ENCODE measurements at places on chromosomes 12 and 14.

- no peak for DNase-seq
These were observed 105.4 kb downstream of the PAPLN start for GRCh38 chr14:73342670-73343069.

DNA sequence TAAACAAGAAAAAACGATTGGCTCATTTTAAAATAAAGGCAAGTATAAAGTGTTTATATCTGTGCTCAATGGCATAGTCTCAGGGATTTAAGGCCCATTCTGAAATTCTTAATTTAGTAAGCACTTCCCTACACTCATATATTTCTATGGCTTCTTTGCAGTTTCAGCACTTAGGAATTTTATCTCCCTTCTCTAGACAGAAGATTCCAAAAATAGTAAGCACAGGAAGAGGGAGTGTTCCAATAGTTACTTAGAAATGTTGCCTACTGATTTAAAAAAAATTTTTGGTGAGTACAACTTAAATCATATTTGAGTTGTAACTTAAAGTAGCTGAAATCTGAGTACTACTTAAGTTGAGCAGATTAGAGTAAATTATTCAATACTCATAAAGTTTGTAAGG lies 19.8 kb downstream of the INSM2 start:
- DNase-seq: no peak

- no peak for DNase-seq
These were observed 13.5 kb downstream of the SINHCAF start for GRCh38 chr12:31312431-31312830.

DNA sequence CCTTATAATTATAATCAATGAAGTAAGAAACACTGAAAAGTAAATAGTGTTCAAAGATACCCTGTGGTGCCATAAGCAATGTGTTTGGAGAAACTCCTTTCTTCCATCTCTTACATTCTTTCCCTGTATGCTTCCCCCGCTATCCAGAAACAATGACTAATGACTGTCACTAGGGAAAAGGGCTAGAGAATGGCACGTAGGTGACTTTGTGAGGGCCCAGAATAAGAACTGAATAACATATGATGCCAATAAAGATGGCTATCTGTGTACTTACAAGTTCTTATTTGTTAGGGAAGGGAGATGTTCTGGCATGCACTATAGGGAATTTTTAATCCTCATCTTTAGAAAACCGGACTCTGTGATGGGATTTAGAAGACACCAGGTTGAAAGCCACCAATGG lies 4.7 kb upstream of the KRT7 start:
- DNase-seq: no peak

DNA sequence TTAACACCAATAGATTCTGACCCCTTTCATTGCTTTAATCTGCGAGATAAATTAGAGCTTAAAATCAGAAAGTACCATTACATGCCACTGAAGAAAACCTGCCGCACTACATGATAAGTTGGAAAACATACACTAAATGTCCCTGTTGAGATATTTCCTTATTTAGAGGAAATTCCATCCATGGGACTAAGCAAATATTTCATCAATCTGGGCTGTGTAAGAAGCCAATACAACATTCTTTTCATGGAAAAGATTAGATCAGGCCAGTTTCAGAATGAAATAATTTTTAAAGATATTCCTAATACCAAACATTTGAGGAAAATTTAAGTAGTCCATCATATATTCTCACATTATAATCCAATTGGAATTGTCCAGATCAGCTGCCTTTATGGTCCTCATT lies 112.8 kb downstream of the LLPH start:
- no peak for DNase-seq

DNA sequence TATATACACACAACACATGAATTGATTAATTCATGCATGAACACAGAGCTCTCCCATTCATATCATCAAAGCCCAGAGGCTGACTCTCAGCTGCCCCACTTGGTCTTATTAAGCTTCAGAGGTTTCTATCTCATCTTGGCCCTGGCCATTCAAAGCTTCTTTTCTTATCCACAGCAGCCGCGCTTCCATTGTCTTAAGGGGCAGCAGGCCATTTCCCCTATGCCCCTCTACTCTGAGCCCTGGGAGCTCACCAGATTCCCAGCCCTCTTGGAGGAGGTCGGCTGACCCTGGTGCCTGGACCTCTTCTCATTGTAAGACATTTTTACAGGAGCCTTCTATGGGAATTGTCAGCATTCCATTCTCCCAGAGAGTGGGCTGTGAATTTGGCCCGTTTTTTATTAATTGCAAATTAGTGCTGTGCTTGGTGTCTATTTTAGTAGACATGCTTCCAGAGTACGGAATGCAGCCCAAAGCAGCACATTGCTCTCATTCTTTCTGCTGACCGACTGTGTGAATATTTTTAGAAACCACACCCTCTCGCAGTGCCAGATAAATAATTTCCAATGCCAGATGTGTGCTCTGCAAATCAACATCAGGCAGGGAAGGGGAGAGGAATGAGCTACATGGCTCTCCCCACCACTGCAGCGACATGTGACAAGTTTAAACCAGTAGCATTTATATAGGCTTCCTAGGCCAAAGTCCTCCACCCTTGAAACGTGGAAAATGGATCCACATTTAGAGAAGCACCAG lies 58.5 kb downstream of the NUAK1 start:
- DNase-seq: no peak

GRCh38 chr12:41992022-41992421 lies 152.7 kb downstream of the GXYLT1 start:
- no peak for DNase-seq

DNA sequence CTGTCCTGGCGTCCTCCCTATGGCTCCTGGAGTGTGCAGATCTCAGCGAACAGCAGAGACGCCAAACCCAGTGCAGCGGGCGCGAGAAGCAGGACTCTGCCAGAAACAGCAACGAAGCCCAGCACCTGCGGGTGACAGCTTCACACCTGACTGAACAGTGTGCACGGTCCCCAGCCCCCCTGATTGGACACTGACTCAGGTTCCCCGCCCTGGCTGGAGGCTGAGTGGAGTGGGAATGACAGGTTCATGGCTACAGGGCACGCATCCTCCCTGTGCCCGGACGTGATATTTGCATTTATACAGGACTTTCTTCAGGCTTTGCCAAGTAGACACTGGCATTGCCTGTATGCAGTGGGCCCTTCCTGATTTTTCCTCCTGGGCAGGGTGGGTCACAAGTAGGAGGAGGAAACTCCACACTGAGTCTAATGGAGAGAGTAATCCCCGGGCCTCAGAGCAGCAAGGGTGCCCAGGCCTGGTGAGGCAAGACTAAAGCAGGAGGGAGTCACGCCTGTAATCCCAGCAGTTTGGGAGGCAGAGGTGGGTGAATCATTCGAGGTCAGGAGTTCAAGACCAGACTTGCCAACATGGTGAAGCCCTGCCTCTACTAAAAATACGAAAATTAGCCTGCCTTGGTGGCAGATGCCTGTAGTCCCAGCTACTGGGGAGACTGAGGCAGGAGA lies 71.6 kb downstream of the ASCL4 start:
- DNase-seq: no peak

- no peak for DNase-seq
These were observed 64.5 kb downstream of the FOXG1 start for GRCh38 chr14:28831126-28831525.

DNA sequence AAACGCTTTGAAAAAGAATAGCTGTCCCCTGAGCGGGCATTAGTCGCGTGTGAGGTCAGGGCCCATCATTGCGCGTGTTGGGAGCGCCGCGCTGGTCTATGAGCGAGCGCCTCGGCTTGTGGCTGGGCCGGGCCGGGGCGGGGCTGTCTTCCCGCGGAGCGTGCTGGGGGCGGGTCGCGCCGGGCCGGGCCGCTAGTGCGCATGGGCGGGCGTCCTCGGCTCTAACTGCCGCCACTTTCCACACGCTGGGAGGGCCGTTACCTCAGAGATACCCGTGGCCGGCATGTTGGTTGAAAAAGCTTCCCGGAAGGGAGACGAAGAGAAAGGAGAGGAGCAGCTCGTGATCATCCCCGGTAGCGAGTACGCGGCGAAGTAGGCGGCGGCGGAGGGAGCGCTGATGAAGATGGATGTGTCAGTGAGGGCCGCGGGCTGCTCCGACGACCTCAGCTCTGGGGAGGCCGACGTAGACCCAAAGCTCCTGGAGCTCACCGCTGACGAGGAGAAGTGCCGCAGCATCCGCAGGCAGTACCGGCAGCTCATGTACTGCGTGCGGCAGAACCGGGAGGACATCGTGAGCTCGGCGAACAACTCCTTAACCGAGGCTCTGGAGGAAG lies at the start of gene EID3:
Gene EID3 (plus strand): TSS at position 202 of the 614 bp plus-strand sequence. CDS start 196 bp downstream, at position 398.
- DNase-seq: peak; percentile 93

DNA sequence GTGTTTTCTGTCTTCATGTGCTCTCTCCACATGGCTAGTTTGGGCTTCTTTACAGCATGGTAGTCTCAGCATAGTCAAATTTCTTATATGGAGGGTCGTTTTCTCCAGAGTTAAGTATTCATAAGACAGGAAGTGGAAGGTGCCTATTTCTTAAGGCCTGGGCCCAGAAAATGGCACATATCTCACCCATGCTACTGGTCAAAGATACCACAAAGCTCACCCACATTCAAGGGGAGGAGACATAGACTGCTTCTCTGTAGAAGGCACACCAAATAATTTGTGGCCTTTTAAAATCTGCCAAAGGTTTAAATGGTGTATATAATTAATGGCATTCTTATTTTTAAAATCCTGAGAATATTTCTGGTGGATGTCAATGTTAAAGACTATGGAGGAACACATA lies 44.8 kb downstream of the CCDC91 start:
- no peak for DNase-seq

DNA sequence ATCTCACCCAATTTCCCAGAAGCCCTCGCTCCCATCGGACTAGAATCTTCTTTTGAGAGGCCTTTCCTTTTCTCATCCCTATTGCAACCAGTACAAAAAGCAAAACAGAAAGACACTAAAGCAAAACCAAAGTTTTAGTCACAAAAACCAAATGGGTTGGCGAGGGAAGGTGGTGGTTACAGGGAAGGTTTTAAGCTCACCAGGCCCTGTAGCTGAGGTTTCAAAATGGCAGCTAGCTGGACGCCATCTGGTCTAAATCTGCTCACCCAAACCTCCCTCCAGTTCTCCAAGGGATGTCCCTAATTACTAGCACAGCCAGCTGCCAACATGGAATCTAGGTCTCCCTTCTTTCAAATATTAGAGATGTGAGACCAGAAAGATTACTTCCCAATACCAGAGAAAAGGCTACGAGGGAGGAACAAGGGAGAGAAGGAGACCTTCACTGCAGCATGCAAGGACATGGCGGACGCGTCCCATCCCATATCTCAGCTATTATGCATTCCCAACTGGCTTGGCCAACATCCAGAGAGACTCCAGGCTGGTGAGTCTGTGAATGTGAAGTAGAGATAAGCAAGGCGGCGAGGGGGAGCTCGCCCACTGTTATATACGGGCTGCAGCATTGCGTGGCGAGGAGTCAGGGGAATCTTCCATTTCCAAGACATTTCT lies 70.8 kb downstream of the DPF3 start:
- DNase-seq: no peak

DNA sequence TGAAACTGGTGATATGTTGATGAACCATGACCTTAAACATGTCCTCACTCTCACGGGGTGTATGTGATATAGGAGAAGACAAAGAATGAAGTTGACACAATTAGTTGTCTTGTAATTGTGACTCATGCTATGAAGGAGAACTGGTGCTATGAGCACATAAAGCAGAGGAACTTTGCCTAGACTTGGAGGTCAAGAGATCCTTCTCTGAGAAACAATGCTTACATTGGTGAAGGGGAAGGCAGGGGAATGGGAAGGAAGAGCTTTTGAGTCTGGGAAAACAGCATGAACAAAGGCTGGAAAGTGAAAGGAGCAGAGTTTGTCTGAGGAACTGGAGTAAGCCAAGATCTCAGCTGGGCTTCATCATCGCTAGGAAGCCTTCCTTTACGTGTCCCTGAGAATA lies 83.2 kb downstream of the MYRFL start:
- no peak for DNase-seq

DNA sequence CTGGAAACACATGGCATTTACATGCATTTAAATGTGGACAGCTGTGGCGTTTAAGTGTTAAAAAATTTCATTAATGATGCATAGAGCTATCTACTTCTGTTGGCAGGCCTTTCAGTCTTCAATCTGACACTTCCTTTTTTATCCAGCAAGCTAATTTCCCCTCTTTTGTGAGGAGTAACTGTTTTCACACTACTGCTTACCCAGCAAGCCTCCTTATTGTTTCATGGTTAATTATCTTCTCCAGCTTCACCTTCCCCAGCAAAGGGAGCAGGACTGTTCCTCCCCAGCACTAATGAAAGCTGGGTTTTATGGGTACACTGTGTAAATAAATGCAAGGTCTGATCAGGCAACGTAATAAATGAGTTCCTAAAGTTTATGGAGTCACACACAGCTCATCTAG lies 129.4 kb upstream of the NPAS3 start:
- no peak for DNase-seq

DNA sequence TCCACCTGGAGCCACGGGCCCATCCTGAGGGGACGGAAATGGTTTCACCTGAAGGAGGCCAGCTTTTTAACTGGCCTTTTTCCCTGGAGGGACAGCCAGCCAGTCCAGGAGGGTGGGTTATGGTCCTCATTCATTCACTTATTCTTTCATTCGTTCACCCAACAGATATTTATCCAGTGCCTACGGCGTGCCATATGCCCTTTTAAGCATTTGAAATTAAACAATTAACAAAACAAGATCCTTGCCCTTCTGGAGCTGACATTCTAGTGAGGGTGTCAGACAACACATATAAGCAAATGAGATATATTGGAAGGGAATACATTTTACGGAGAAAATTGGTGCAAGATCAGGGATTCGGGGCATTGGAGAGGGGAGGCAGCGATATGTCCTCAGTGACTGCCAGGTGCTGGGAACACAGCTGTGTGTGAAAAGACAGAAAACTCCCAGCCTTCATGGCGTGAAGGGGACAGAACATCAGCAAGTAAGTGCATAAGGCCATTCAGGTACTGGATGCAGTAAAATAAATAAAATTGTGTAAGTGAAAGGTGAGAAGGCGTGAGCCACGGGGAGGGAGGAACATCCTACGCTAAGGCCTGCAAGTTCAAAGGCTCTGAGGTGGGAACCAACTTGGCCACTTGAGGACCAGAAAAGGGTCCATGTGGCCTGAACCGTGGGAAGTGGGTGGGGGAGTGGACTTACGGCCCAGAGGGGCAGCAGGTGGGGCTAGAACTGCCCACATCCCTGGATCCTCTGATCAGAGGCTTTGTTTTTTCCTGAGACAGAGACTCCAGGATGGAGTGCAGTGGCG lies 684 bp upstream of the ABCB9 start:
- DNase-seq: no peak

DNA sequence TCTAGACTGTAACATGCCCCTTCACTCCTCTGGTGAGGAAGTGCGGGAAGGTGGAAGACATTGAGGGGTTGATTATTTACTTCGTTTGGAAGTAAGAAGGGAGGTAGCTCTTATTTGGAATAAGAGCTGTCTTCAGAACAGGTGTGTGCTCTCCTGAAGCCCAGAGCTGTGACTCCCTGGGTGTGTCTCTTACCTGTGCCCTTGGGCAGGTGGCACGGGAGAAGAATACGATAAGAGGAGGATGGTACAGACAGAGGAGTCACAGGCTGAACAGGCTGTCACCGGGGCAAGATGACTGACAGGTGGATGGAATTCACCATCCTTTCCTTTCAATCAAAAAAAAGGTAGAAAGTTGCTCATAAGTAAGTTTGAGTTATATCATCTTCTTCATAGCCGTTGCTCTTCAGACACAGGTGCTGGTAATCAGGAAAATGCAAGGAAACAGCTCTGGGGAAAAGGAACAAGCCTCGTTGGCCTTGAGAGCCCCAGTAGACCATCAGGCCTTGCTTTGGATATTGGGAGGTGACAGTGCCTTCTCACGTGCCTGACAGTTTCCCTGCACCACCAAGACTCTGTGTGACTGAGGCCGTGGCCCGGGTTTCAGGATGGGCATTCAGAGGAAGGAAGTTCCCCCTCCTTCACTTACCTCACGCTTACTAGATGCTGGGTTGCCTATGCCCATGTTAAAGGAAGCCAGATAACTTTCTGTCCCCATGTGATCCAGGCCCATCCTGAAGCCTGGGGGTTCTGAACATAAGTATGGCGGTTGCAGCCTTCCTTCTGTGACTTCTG lies 120.4 kb downstream of the ETV6 start:
- DNase-seq: peak; percentile 28

Measured in CD4-positive, alpha-beta T cell treated with Interleukin-21 for 1 hour (primary cell).